ENCODE measurements at places on chromosomes 2 and 18. TPM values are rescaled to one million over a fixed set of nuclear protein-coding genes. Genes with fewer than 3 reads are reported as not detected.

DNA sequence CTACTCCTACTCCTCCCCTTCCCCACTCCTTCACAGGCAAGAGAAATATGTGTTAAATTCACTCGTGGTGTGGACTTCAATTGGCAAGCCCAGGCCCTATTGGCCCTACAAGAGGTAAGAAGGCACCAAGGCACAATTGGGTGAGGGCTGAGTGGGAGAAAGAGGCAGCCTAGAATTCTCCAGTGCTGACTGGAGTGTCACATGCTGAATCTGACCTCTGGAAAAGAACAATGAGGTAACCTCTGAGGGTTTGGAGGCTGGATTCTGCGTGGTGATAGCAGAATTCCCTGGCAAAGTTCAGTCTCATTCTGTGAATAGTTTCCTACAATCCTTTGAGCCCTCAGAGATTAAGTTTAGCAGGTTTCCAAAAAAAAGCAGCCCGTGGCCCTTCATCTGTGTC is 6.9 kb downstream of the CENPA start:
- no peaks in the 10 kb centered on the region for H3K27me3 ChIP-seq
- no peak overlapping the region for H3K27ac ChIP-seq

Gene CD8B2
- total RNA-seq, result 0.25 TPM

GRCh38 chr2:134683561-134684112 is 35.2 kb downstream of the TMEM163 start:
- DNase-seq, result no peak
- no peak overlapping the region for H3K27ac ChIP-seq
- no peaks in the 10 kb centered on the region for H3K27me3 ChIP-seq
- peaks cover 17% of the 10 kb centered on the region for H3K4me1 ChIP-seq
- no peaks in the 10 kb centered on the region for H3K36me3 ChIP-seq
- H3K4me3 ChIP-seq, result no peak overlapping the region

- H3K27ac ChIP-seq, result no peak overlapping the region
- no peaks in the 10 kb centered on the region for H3K4me1 ChIP-seq
- no peaks in the 10 kb centered on the region for H3K36me3 ChIP-seq
- H3K4me3 ChIP-seq, result no peak overlapping the region
Measured at GRCh38 chr2:110973262-110973661, 147.5 kb upstream of the BCL2L11 start.

Gene COL6A3
- 35.1 TPM for total RNA-seq

DNA sequence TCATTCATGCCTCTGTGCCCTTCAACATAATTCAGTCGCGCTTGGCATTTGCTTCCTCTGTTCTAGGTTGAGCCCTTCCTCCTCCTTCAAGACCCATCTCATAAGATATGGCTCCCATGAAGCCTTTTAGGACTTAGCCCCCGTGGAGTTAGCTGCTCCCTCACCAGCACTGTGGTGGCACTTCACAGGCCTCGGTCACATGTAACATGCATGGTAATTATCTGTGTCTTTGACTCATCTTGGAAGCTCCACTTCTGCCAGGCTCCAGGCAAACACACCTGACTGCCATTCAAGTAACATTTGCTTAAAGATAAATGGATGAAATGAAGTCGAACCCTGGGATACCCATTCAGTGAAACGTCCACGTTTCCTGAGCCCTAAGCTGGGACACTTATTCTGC is 484.7 kb downstream of the EIPR1 start:
- no peaks in the 10 kb centered on the region for H3K27me3 ChIP-seq
- no peak overlapping the region for H3K27ac ChIP-seq
- H3K36me3 ChIP-seq, result no peaks in the 10 kb centered on the region
- no peaks in the 10 kb centered on the region for H3K4me1 ChIP-seq
- DNase-seq, result no peak

Gene EMX1
- total RNA-seq, result 11.3 TPM

Gene MGAT4A
- total RNA-seq, result 13.8 TPM

All from testis (tissue), 5 donors.